ENCODE measurements at places on chromosomes 4 and X.

DNA sequence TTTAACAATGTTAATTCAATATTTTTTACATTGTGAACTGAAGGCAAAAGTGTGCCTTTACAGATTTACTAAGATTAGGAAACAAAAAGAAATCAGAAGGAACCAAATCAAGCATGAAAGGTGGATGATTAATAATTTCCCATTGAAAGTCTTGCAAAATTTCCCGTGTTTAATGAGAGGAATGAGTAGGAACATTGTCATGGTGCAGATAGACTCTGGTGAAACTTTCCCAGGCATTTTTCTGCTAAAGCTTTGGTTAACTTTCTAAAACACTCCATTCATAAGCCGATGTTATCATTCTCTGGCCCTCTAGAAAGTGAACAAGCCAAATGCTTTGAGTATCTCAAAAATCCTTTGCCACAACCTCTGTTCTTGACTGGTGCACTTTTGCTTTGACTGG, 1522.8 kb upstream of the PABPC4L start:
- no peak for DNase-seq
- H3K4me3 ChIP-seq: no peak overlapping the region
- H3K4me1 ChIP-seq: no peaks in the 10 kb centered on the region
- H3K36me3 ChIP-seq: no peaks in the 10 kb centered on the region
- H3K27ac ChIP-seq: no peak overlapping the region
- H3K27me3 ChIP-seq: no peaks in the 10 kb centered on the region

GRCh38 chr4:38461342-38461741, 202.7 kb upstream of the KLF3 start:
- no peaks in the 10 kb centered on the region for H3K27me3 ChIP-seq
- DNase-seq: no peak
- no peaks in the 10 kb centered on the region for H3K4me1 ChIP-seq
- no peak overlapping the region for H3K4me3 ChIP-seq
- H3K36me3 ChIP-seq: no peaks in the 10 kb centered on the region
- H3K27ac ChIP-seq: no peak overlapping the region

GRCh38 chrX:38513112-38513742, 48.1 kb upstream of the TSPAN7 start:
- no peaks in the 10 kb centered on the region for H3K36me3 ChIP-seq
- no peaks in the 10 kb centered on the region for H3K27me3 ChIP-seq
- peak; percentile 23 for DNase-seq
- H3K4me3 ChIP-seq: no peak overlapping the region
- H3K4me1 ChIP-seq: peaks cover 9% of the 10 kb centered on the region

DNA sequence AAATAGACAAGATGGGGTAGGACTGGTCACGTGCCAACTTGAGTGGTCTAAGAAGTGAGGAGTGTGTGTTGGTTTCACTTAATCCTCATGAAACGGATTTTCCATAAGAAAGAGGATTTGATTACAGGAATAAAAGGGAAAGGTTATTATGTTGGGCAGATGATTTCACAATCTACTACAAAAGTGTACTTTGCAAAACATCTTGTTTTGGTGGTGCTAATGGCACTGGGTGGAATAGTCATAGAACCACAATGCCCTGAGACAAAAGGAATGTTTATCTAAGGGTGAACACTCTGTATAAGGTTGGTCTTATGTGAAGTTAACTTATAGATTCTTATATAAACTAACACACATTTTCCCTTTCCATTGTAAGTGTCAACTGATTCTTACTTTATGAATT, 45.6 kb downstream of the GLUD2 start:
- no peak overlapping the region for H3K27ac ChIP-seq
- no peaks in the 10 kb centered on the region for H3K27me3 ChIP-seq
- no peaks in the 10 kb centered on the region for H3K4me1 ChIP-seq
- no peak overlapping the region for H3K4me3 ChIP-seq
- no peaks in the 10 kb centered on the region for H3K36me3 ChIP-seq

DNA sequence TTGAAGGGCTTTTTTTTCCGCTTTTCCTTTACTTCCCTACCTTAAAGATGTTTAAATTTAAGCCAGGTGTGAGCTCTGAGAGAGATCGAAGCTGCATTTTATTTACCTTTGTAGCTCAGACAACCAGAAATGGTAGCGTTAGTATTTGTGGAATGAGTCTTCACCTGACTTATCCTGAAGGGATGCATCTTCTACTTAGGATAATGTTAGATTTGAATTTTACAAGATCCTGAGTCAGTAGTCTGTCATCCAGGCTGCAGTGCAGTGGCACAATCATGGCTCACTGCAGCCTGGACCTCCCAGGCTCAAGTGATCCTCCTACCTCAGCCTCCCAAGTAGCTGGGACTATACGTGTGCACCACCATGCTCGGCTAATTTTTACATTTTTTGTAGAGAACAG, 26.2 kb downstream of the TMSB4X start:
- H3K4me1 ChIP-seq: no peaks in the 10 kb centered on the region
- no peak for DNase-seq
- no peak overlapping the region for H3K4me3 ChIP-seq
- no peaks in the 10 kb centered on the region for H3K36me3 ChIP-seq

- no peak overlapping the region for H3K4me3 ChIP-seq
- DNase-seq: no peak
- no peaks in the 10 kb centered on the region for H3K27me3 ChIP-seq
- peaks cover 17% of the 10 kb centered on the region for H3K4me1 ChIP-seq
These were observed 2.3 kb upstream of the METTL14 start for GRCh38 chr4:118682928-118683327.

GRCh38 chr4:184251670-184251980, 34.0 kb upstream of the ENPP6 start:
- no peak for DNase-seq
- H3K4me3 ChIP-seq: no peak overlapping the region
- no peaks in the 10 kb centered on the region for H3K27me3 ChIP-seq
- no peaks in the 10 kb centered on the region for H3K36me3 ChIP-seq
- no peaks in the 10 kb centered on the region for H3K4me1 ChIP-seq
- H3K27ac ChIP-seq: no peak overlapping the region
